ENCODE measurements at places on chromosomes 13 and 19.

DNA sequence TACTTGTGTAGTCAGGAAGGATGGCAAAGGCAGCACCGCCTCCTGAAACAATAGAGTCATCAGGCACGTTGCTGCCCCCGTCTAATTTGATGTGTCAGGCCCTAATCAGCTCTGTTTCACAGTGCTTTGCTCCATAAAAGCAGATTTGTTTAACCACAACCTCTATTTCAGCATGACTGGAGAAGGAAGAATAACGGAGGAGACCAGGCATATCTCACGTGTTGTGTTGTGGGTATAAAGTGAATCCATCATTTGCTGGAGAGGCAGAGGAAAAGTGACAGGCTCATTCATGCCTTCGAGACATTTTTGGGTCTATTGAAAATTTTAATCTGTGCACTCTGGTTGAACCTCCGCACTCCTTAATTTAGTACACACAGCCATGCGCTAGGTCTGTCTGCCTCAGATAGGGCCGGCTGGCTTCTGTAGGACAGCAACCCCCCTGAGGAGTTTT, 940.4 kb upstream of the SLC10A2 start:
- DNase-seq = no peak

- peak; percentile 84 for DNase-seq
Observed at GRCh38 chr13:98399756-98400155, 177.2 kb downstream of the STK24 start.

- DNase-seq = no peak
Observed at GRCh38 chr19:460877-461720, at the start of gene SHC2. TSS of gene SHC2 (minus strand) at chr19:461033. CDS start at chr19:460996, 37 bp downstream.

DNA sequence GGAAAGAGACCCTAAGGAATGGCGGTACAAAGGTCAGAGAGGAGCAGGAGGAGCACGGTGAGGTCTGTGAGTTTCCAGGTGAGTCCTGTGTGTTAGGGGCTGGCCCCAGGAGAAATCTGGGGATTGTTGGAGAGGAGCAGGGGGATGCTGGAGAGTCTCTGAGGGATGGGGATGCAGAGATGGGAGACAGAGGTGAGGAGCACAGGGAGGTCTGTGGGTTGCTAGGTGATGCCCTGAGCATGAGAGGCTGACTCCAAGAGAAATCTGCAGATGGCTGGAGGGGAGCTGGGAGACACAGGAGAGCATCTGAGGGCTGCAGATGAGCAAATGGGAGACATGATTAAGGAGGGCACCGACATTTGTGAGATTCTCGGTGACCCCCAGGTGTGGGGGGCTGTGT, 4.1 kb upstream of the ZNF229 start:
- DNase-seq = no peak

- no peak for DNase-seq
Observed at GRCh38 chr13:92578358-92578757, 648.2 kb upstream of the GPC6 start.

DNA sequence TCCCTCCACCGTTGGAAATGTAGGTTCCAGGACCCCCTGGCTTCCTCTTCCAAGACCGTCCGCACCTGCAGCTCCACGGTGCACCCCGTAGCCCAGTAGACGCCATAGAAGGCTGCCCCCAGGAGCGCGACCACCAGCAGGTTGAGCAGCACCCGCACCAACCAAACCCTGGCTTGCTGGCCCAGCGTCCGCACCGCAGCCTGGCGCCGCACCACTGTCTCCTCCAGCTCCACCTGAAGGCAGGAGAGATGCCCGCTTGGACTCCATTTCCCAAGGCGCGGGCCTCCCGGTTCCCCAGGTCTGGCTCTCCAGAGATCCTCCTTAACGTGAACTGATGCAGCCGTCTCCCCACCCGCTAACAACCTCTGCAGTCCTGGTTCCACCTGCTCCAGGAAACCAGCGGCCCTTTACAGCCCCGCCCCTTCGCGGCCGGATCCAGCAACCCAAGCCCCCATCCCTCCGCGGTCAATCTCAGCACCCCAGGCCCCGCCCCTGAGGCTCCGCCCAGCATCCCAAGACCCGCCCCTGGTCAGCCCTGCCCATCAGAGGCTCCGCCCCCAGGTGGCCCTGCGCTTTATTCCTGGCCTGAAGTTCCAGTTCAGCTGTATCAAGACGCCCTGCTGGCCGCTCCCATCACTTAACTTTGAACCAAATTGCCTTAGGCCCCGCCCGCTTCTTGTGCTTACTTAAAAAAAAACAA, 5.0 kb upstream of the LENG1 start:
- no peak for DNase-seq

DNA sequence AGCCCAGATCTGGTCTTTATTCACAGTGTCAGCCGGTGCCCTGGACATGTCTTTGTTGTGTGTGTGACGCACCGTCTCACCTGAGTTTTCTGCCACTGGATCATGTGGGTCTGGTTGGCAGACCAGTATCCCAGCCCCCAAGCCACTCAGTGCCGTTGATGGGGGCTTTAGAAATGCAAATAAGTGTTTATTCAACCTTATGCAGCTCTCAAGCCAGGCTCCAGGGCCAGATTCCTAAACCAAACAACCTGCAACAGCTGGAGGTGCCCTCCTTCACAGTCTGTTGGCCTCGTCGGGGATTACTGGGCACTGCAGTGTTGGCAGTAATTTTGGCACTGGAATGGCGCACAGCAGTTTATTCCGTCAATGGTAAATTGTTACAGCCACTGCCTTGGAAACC, 21.6 kb downstream of the FAM124A start:
- DNase-seq = no peak

GRCh38 chr13:93398167-93399035, 171.8 kb downstream of the GPC6 start:
- DNase-seq = no peak

DNA sequence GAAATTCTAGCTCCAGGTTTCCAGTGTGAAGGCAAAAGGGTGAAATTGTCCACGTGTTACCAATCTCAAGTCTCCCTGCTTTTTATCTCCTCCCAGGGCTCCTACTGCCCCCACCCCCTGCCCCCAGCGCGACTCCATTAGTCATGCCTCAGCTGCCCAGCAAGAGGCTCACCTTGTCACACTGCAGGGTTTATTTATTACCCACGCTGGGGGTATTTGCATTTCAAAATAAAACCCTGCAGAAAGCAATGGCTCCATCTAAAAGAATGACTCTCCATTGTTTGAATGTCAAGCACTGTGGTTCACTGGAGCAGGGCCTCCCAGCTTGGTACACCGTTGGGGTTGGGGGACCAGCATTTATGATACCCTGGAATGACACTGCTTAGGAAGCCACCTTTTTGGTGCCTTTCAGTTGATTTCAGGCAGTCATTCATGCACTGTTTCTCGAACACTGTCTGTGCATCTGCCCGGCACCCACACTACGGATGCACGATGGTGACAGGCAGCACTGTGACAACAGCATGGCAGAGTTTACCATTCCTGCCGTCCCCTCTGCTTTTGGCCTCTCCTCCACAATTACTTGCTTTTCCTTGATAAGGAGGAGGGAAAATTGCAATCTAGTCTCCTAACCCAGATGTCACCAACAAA, 9.9 kb upstream of the POP4 start:
- no peak for DNase-seq

DNA sequence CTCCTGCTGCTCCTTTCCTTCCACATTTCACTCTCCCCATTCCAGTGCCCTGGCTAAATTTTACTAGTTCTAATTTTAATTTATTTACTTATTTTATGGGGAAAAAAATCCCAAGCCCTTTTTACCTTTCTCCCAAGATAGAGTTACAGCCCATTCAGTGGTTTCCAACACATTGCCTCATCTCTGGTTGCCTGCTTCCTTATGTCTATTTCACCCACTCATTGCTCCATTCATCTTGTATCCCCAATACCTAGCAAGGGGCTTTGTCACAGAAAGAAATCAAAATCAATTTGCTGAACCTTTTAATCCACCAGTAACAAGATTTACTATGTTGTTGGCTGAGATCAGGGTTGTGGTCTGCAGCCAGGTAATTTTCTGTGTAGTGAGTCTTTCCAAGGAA, 55.9 kb downstream of the LHFPL6 start:
- no peak for DNase-seq

- no peak for DNase-seq
Observed at GRCh38 chr13:99778500-99778899, 193.1 kb downstream of the ZIC5 start.

- peak; percentile 62 for DNase-seq
Observed at GRCh38 chr13:80037505-80037888, 303.4 kb downstream of the SPRY2 start.

- DNase-seq = no peak
Observed at GRCh38 chr13:20159646-20160305, 1.1 kb downstream of the GJA3 start.

- no peak for DNase-seq
Observed at GRCh38 chr13:105719859-105720258, 815.6 kb downstream of the EFNB2 start.

GRCh38 chr13:114058051-114058867, 74.2 kb downstream of the RASA3 start:
- DNase-seq = no peak

- DNase-seq = no peak
Observed at GRCh38 chr19:2624537-2625091, 77.9 kb downstream of the GNG7 start.

- no peak for DNase-seq
Observed at GRCh38 chr19:22026687-22027086, 15.9 kb upstream of the ZNF208 start.

- DNase-seq = peak; percentile 59
Observed at GRCh38 chr13:79457948-79458347, 23.0 kb upstream of the NDFIP2 start.

DNA sequence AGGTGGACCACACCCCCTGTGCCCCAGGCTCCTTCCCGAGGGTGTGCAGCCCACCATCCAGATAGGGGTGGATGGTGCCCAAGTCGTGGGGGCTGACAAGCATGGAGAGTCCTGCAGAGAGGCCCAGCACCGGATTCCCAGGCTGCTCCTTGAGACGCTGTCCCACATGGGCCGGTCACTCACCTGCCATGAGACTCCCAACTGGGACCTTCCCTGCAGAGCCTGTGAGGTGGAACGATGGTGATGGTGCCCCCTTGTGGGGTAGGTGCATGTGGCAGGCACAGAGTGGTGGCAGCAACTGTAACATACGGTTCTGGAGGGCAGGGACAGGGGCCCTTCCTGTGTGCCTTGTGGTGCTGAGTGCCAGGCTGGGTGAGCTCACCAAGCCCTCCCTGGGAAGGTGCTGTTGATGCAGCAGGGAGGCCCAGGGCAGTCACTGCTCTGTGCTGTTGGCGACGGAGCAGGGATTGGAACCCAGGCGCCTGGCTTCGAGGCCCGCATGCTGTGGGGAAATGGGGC, 33.1 kb downstream of the PPP1R37 start:
- no peak for DNase-seq

DNA sequence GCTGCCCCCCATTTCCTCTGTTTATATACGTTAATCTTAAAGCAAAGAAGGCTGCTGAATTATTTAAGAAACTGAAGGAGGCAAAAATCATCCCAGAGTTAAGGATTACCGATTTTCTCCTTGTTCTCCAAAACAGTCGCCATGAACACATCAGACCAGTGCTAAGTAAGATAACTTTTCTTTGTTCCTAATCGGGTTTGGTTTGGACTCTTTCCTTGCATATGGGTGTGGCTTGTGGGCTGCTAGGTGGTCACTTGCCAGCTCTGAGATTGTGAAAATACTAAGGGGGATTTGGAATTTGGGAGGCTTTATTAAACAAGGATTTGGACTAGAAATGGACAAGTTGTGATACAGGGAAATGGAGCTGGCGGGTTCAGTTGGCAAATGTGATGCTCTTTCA, 212.1 kb downstream of the OXGR1 start:
- no peak for DNase-seq

- peak; percentile 67 for DNase-seq
Observed at GRCh38 chr13:47480121-47480520, 521.0 kb downstream of the SUCLA2 start.

All from BJ (cell line).